ENCODE measurements at places on chromosomes 2 and 18. TPM values are rescaled to one million over a fixed set of nuclear protein-coding genes. Genes with fewer than 3 reads are reported as not detected.
A peak's percentile ranks its signal among the peaks of the same experiment; 100 is the strongest.

The MEP1B gene
- total RNA-seq: not detected

DNA sequence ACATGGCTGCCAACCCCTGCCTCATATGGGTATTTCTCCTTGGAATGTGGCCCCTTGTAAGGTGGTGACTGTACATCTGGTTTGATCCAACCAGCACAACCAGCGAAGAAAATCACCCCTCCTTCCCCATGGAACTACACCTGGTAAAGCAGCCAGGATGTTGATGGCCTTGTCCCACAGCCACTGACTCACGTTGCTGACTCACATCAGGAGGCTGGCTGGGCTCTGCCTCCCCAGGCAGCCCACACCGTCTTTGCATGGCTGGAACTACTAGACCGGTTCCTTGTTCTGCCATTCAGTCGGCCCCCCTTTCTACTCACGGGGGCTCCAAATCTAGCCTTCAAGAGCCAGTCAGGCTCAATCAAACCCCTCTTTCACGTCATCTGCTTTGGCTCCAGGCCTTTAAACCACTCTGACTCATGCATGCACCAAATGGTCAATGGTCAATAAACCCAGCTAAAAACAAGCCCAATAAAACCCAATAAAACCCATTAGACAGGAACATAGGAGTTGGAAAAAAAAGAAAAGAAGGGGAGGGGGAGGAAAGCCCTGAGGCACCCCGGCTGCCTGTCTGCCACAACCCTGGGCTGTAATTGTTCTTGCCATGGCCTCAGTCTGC is 114.8 kb downstream of the PLB1 start:
- H3K4me1 ChIP-seq: no peaks in the 10 kb centered on the region
- DNase-seq: no peak
- no peaks in the 10 kb centered on the region for H3K36me3 ChIP-seq
- no peaks in the 10 kb centered on the region for H3K27me3 ChIP-seq
- H3K27ac ChIP-seq: no peak overlapping the region

The TRIM43 gene
- total RNA-seq: not detected

- no peak overlapping the region for H3K4me3 ChIP-seq
- no peaks in the 10 kb centered on the region for H3K27me3 ChIP-seq
- H3K4me1 ChIP-seq: no peaks in the 10 kb centered on the region
- H3K27ac ChIP-seq: no peak overlapping the region
- H3K36me3 ChIP-seq: no peaks in the 10 kb centered on the region
- DNase-seq: no peak
These were observed 480.9 kb downstream of the FBXO15 start for GRCh38 chr18:73666772-73667171.

DNA sequence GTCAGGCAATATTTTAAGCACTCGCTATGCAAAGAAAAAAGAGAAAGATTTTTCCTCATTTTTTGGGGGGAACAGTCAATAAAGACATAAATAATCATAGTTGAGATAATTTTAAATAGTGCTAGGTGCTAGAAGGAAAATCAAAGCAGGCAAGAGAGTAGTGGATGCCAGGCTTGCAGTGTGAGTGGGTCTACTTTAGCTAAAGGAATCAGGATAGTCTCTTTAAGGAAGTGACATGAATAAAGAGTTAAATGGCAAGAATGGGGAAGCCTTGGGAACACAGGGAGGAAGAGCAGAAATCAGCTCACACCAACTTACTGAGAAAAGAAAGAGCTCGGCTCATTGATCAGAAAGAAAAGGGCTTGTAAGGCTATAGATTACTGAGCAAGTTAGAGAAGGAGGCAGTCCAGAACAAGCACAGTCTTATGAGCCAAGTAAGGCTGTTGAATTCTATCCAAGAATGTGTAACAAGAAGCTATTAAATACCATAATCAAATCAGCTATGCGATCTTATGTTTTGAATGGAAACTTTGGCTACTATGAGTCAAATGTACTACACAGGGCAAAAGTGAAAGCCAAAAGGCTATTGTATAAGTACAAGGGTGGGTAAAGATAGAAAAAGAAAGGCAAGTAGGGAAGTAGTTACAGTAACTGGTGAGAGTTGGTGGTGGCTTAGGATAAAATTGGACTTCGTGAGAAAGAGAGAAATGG is 833.8 kb upstream of the PIK3C3 start:
- H3K4me1 ChIP-seq: no peaks in the 10 kb centered on the region
- no peaks in the 10 kb centered on the region for H3K27me3 ChIP-seq
- H3K36me3 ChIP-seq: no peaks in the 10 kb centered on the region
- no peak for DNase-seq
- H3K27ac ChIP-seq: no peak overlapping the region

The DSC2 gene
- total RNA-seq: 0.40 TPM

DNA sequence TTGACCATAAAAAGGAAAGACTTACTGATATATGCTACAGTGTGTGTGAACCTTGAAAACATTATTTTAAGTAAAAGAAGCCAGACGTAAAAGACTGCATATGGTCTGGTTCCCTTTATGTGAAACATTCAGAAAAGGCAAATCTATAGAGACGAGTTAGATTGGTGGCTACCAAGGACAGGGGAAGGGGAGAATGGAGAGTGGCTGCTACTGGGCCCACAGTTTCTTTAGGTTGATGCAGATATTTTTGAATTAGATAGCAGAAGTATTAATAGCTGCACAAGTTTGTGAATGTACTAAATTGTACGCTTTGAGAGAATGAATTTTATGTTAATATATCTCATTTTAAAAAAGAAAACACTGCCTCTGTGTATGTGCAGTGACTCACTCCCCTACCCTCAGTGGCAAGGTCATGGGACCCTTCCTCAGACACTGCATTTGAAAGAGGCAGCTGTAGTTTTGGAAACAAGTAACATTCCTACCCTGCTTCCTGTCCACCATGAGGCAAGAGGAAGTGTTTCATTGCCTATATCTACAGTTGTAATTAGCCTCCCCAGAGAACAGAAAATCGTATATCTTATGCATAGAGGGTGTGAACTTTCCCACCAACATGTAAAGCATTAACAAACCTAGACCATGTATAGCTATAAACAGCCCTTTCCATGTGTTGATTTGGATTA is 29.8 kb upstream of the ARMC9 start:
- DNase-seq: no peak
- no peak overlapping the region for H3K27ac ChIP-seq
- H3K36me3 ChIP-seq: peaks cover 64% of the 10 kb centered on the region
- no peaks in the 10 kb centered on the region for H3K4me1 ChIP-seq

The GLI2 gene
- total RNA-seq: not detected

- DNase-seq: no peak
- H3K4me3 ChIP-seq: no peak overlapping the region
- no peaks in the 10 kb centered on the region for H3K27me3 ChIP-seq
- H3K27ac ChIP-seq: no peak overlapping the region
- H3K36me3 ChIP-seq: no peaks in the 10 kb centered on the region
These were observed 28.2 kb upstream of the NARS1 start for GRCh38 chr18:57649556-57650500.

The TDRD15 gene
- total RNA-seq: 0.21 TPM

- no peak for DNase-seq
- H3K27me3 ChIP-seq: no peaks in the 10 kb centered on the region
- H3K36me3 ChIP-seq: no peaks in the 10 kb centered on the region
These were observed 164.4 kb upstream of the SKOR2 start for GRCh38 chr18:47415881-47416280.

DNA sequence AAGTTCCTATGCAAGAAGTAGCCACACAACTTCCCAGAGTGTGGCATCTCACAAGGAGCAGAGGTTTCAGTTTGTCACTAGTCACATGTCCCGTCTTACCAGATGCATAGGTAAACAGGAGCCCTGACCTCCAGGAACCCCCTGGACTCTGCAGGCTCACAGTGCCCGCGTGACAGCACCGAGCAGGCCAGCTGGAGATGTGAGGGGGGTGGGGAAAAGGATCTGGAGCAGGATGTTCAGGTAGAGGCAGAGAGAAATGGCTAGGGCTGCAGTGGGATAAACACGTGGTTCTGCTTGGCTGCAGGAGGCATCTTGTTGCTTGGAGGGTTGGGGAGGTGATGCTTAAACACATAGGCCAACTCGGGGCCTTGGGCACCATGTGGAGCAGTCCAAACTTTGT is 54.2 kb downstream of the IMPA2 start:
- H3K27me3 ChIP-seq: peaks cover 4% of the 10 kb centered on the region
- no peak overlapping the region for H3K4me3 ChIP-seq
- DNase-seq: no peak
- no peaks in the 10 kb centered on the region for H3K36me3 ChIP-seq
- H3K4me1 ChIP-seq: peaks cover 8% of the 10 kb centered on the region

The OST4 gene
- total RNA-seq: 178 TPM

- H3K4me3 ChIP-seq: no peak overlapping the region
- peaks cover 27% of the 10 kb centered on the region for H3K4me1 ChIP-seq
- no peaks in the 10 kb centered on the region for H3K27me3 ChIP-seq
- H3K36me3 ChIP-seq: peaks cover 4% of the 10 kb centered on the region
- peak; percentile 85 for DNase-seq
- peak overlapping the region; percentile 99 for H3K27ac ChIP-seq
These were observed 60.0 kb downstream of the ZEB2 start for GRCh38 chr2:144459937-144460336.

Measured in natural killer cell (primary cell).